ENCODE measurements at places on chromosomes 3 and 15. TPM values are rescaled to one million over a fixed set of nuclear protein-coding genes. Genes with fewer than 3 reads are reported as not detected.

The PLCH1 gene
- 0.32 TPM for total RNA-seq

DNA sequence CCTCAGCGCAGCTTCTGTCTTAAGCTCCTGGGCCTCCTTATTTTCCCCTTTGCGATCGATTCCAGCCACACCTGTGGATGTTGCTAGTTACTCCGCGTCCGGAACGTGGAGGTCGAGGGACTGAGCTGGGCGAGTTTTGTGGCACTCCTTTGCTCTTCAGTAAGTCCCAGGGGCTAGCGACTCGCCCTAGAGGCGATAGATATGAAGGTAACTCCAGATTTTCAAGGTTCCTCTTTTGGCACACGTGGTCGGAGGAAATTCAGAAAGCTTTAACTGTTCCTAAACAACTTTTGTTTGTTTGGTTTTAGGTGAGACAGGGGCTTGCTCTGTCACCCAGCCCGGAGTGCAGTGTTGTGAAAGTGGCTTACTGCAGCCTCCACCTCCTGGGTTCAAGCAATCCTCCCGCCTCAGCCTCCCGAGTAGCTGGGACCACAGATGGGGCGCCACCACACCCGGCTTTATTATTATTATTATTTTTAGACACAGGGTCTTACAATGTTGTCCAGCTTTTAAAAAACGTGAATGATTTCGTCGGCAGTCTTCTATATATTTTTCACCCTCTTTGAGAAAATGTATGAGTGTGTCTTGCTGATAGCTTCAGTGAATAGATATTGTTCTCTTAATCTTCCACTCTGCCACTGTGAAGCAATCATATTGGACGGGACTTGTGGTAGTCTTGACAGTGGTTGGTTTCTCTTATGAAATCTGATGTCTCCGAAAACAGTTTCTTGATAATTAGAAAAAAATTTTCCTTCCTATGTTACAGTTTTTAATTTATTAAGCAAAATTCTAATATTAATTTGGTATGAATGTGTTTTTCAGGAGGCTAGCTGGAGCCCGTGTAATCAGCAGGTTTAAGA, 785 bp downstream of the MFSD1 start:
- H3K4me1 ChIP-seq: peaks cover 20% of the 10 kb centered on the region
- H3K36me3 ChIP-seq: peaks cover 6% of the 10 kb centered on the region
- no peaks in the 10 kb centered on the region for H3K27me3 ChIP-seq
- peak overlapping the region; percentile 83 for H3K4me3 ChIP-seq
- peak; percentile 28 for DNase-seq
- H3K27ac ChIP-seq: peak overlapping the region; percentile 49

DNA sequence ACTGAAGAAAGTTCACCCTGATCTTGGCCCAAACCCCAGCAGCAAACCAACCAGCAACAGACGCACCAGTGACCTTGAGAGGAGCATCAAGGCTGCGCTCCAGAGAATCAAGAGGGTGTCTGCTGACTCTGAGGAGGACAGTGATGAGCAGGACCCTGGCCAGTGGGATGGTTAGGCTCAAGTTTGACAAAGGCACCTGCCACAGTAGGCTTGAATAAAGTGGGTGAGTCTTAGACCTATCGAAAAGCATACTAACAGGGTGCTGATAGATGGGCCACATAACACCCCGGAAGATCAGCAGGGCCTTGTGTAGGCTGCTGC, 23.9 kb downstream of the WHAMM start:
- DNase-seq: no peak
- H3K4me1 ChIP-seq: peaks cover 29% of the 10 kb centered on the region
- H3K4me3 ChIP-seq: no peak overlapping the region
- H3K27ac ChIP-seq: peak overlapping the region; percentile 87
- H3K27me3 ChIP-seq: no peaks in the 10 kb centered on the region

DNA sequence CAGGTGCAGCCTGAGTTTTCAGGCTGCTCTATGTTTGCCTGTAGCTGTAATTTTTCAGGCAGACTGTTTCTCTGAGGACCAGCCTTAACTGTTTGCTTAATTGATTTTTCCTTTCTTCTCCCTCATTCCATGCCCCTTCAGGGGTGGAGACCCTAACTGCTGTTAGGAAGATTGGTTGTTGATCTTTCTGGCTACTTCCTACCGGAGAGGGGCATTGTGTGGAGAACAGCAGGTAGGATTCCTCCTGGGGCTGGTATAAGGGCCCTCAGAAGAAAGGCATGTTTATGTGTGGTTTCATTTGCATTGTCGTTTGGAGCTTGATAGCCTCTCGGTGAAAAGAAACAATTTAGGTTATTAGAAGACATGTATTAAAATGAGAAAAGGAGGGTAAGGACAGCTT, 56.9 kb upstream of the GOLGA6L2 start:
- no peaks in the 10 kb centered on the region for H3K36me3 ChIP-seq
- no peak overlapping the region for H3K4me3 ChIP-seq
- peaks cover 2% of the 10 kb centered on the region for H3K27me3 ChIP-seq
- no peaks in the 10 kb centered on the region for H3K4me1 ChIP-seq
- no peak for DNase-seq
